ENCODE measurements at places on chromosomes 5 and 9. TPM values are rescaled to one million over a fixed set of nuclear protein-coding genes. Genes with fewer than 3 reads are reported as not detected.

Gene HK3
- total RNA-seq, result 2.6 TPM

Gene CENPP
- total RNA-seq, result 0.37 TPM

Gene GRXCR2
- total RNA-seq, result not detected

Gene FANCC
- 10.3 TPM for total RNA-seq

Gene OR13C4
- not detected for total RNA-seq

Gene GSN
- total RNA-seq, result 628 TPM

Gene LCN1
- total RNA-seq, result not detected

Gene FGD3
- 9.7 TPM for total RNA-seq

Gene RNF183
- total RNA-seq, result 0.95 TPM

Gene F12
- 2.6 TPM for total RNA-seq

DNA sequence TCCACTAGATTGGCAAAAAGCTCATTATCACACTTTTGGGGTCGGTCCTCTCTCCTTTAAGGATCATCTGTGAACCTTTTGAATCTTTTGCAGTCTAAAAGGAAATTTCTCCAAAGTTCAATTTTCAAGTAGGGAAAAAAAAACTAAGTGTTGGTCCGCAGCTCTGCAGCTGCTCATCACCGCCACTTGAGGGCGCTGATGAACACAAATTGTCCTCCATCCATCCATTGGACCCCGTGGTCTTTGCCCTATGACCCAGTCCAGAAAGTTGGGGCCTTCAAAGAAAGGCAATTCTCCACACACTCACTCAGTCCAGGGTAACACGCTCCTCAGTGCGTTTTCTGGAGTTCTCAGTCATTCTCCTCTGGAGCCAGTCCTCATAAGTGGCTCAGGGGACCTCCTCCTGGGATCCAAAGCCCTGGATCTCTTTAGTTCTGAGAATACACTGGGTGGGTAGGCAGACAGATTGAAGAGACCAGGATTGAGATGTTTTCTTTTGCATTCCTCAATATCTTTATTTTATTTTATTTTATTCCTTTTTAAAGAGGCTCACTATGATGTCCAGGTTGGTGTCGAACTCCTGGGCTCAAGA, 63.6 kb upstream of the SLC28A3 start:
- H3K4me1 ChIP-seq, result no peaks in the 10 kb centered on the region
- no peak for DNase-seq
- no peak overlapping the region for H3K27ac ChIP-seq
- no peak overlapping the region for H3K4me3 ChIP-seq
- H3K36me3 ChIP-seq, result no peaks in the 10 kb centered on the region

GRCh38 chr9:105886136-105886535, 191.8 kb downstream of the TMEM38B start:
- no peak for DNase-seq
- no peak overlapping the region for H3K4me3 ChIP-seq
- H3K36me3 ChIP-seq, result no peaks in the 10 kb centered on the region
- no peaks in the 10 kb centered on the region for H3K4me1 ChIP-seq
- no peak overlapping the region for H3K27ac ChIP-seq
- H3K27me3 ChIP-seq, result no peaks in the 10 kb centered on the region

DNA sequence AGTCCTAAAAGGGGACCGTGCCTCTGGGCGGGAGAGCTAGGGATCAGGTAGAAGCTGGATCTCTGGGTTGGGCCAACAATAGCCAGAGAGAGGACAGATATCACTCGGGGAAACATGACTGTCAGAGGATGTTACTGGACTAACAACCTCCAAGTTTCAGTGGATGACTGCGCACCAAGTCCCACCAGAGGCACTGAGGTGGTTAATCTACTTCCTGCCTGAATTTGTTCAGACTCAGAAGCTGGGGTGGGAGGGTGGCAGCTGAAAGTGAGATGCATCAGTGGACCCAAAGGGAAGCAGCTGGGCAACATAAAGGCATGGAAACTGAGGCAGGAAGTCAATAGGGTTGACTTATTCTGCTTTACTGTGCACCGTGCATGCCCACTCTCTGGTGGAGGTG, 130.1 kb upstream of the SLC44A1 start:
- no peaks in the 10 kb centered on the region for H3K4me1 ChIP-seq
- no peak overlapping the region for H3K4me3 ChIP-seq
- no peaks in the 10 kb centered on the region for H3K36me3 ChIP-seq

DNA sequence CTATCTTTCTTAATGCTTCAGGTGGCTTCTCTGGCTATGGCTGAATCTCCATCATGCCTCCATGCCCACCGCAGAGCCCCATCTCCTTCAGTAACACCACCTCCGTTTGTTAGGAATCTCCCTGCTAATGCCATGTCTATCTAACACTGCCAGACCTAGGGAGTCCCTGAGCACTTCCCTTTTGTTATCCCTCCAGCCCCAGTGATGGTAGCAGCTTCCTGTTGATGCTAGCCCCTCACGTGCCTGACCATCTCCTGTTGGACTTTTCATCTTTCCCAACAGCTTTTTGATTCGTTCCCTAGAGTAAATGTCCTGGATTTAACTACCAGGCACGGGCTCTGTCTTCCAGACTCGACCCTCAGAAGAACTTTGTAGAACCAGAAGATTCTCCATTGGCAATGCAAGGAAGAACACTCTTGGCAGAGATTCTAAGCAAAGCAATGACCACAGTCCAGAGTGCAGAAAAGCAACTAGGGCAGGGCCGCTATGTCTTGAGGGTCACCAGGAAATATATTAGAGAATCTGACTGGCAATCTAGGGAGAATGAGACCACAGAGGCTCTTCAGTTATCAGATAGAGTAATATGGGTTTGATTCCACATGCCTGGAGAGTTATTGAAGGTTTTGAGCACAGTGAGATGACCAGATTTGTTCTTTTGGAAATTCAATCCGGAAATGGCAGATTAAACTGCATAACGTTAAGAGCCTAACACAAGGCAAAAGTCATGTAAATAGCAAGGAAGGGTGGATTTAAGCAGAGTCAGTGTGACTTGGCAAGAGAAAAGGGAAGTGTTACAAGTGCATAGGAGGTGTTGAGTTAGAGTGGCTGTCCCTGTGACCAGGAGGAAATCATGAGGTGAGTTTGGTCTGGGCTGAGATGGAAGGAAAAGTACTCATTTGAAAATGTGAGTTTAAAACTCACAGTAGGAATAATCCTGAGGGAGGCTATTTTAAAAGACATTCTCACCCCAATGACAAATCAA, 555.2 kb downstream of the ACTL7B start:
- H3K4me3 ChIP-seq, result no peak overlapping the region
- H3K36me3 ChIP-seq, result no peaks in the 10 kb centered on the region
- peaks cover 3% of the 10 kb centered on the region for H3K4me1 ChIP-seq
- peak overlapping the region; percentile 5 for H3K27ac ChIP-seq
- no peaks in the 10 kb centered on the region for H3K27me3 ChIP-seq

GRCh38 chr9:107870221-107870620, 380.7 kb upstream of the KLF4 start:
- no peaks in the 10 kb centered on the region for H3K4me1 ChIP-seq
- DNase-seq, result no peak
- no peak overlapping the region for H3K4me3 ChIP-seq
- no peaks in the 10 kb centered on the region for H3K27me3 ChIP-seq
- H3K27ac ChIP-seq, result no peak overlapping the region

- H3K4me1 ChIP-seq, result peaks cover 11% of the 10 kb centered on the region
- no peaks in the 10 kb centered on the region for H3K27me3 ChIP-seq
- DNase-seq, result no peak
- H3K27ac ChIP-seq, result no peak overlapping the region
- peaks cover 11% of the 10 kb centered on the region for H3K36me3 ChIP-seq
- no peak overlapping the region for H3K4me3 ChIP-seq
Observed at GRCh38 chr5:138369706-138370105, 17.2 kb downstream of the KDM3B start.

DNA sequence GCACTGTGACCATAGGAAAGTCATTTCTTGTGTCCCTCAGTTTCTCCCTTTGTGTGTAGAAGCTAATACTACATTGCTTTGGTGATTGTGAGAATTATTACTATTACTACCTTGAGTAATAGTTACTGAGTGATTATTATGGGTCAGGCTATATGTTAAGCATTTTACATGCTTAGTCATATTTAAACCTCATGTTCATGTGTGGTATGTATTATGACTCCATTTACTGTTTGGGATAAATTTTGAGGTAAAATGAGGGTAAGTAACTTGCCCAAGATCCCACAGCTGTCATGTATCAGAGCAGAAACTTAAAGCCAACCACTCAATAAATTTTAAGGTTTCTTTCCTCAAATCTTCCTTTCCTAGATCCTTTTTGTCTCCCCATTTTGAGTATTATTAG, 28.3 kb downstream of the SLF1 start:
- H3K27me3 ChIP-seq, result no peaks in the 10 kb centered on the region
- DNase-seq, result no peak
- H3K4me3 ChIP-seq, result no peak overlapping the region

- H3K27me3 ChIP-seq, result no peaks in the 10 kb centered on the region
- no peak for DNase-seq
- H3K4me1 ChIP-seq, result peaks cover 39% of the 10 kb centered on the region
- no peaks in the 10 kb centered on the region for H3K36me3 ChIP-seq
Observed at GRCh38 chr9:137621131-137621757, 2.4 kb downstream of the EHMT1 start.

DNA sequence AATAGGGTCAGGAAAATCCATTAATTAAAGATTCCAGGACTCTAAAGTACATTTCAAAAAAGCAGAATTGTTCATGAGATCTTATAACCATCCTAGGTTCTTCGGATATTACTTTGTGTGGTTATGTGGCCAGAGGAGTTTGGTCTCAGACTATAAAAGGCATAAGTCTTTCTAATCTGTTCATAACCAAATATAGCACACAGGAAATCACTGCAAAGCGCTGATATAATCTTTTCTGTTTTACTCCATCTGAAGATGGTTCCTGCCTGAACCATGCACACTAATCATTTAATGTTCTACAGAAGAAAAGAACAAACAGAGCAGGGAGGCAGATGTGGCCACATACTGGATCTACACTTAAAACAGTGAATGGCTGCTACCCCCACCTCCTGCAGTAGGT, 182.8 kb downstream of the SEMA5A start:
- no peak for DNase-seq
- H3K4me3 ChIP-seq, result no peak overlapping the region
- H3K27me3 ChIP-seq, result no peaks in the 10 kb centered on the region
- no peaks in the 10 kb centered on the region for H3K4me1 ChIP-seq
- no peak overlapping the region for H3K27ac ChIP-seq

GRCh38 chr9:18182636-18183035, 291.3 kb upstream of the ADAMTSL1 start:
- H3K27me3 ChIP-seq, result no peaks in the 10 kb centered on the region
- no peaks in the 10 kb centered on the region for H3K36me3 ChIP-seq
- H3K4me3 ChIP-seq, result no peak overlapping the region
- peak overlapping the region; percentile 62 for H3K27ac ChIP-seq

GRCh38 chr5:62371409-62371808, 32.3 kb downstream of the DIMT1 start:
- no peaks in the 10 kb centered on the region for H3K27me3 ChIP-seq
- H3K27ac ChIP-seq, result no peak overlapping the region
- no peak overlapping the region for H3K4me3 ChIP-seq
- H3K36me3 ChIP-seq, result no peaks in the 10 kb centered on the region
- no peak for DNase-seq

- H3K27ac ChIP-seq, result no peak overlapping the region
- no peaks in the 10 kb centered on the region for H3K27me3 ChIP-seq
- no peak overlapping the region for H3K4me3 ChIP-seq
- no peaks in the 10 kb centered on the region for H3K36me3 ChIP-seq
Observed at GRCh38 chr5:169442913-169443784, 140.4 kb upstream of the SPDL1 start.

- no peak for DNase-seq
- no peak overlapping the region for H3K4me3 ChIP-seq
- H3K27ac ChIP-seq, result no peak overlapping the region
- no peaks in the 10 kb centered on the region for H3K4me1 ChIP-seq
- no peaks in the 10 kb centered on the region for H3K27me3 ChIP-seq
- no peaks in the 10 kb centered on the region for H3K36me3 ChIP-seq
Observed at GRCh38 chr9:117763314-117763713, 59.1 kb downstream of the TLR4 start.

GRCh38 chr5:173630724-173631365, 14.4 kb upstream of the BOD1 start:
- no peaks in the 10 kb centered on the region for H3K4me1 ChIP-seq
- no peak for DNase-seq
- H3K4me3 ChIP-seq, result no peak overlapping the region
- H3K27me3 ChIP-seq, result no peaks in the 10 kb centered on the region

GRCh38 chr5:113524927-113525326, 11.4 kb downstream of the YTHDC2 start:
- no peak for DNase-seq
- H3K27ac ChIP-seq, result no peak overlapping the region
- no peak overlapping the region for H3K4me3 ChIP-seq
- H3K27me3 ChIP-seq, result no peaks in the 10 kb centered on the region
- no peaks in the 10 kb centered on the region for H3K36me3 ChIP-seq

DNA sequence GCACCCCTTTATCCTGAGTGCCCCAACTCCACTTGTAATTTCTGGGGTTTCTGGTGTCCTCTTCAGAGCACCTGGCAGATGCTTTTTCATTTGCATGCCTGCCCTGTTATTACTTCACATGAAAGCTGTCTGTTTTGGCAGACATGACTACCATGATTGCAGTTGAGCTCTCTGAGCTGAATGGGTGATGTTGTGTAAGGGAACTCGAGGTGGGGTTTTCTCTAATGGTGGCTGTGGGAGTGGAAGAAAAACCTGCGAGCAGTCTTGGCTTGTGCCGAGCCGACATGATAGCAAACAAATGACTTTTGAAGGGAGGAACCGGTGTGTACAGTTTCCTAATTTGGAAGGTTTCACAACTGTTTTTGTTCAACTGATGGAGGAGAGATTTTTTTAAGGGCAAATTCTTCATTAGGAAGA, 196.2 kb downstream of the AOPEP start:
- H3K27ac ChIP-seq, result peak overlapping the region; percentile 82
- no peak overlapping the region for H3K4me3 ChIP-seq
- DNase-seq, result no peak
- peaks cover 20% of the 10 kb centered on the region for H3K4me1 ChIP-seq
- no peaks in the 10 kb centered on the region for H3K36me3 ChIP-seq
- H3K27me3 ChIP-seq, result no peaks in the 10 kb centered on the region
